ENCODE measurements at places on chromosomes 3 and 15.

DNA sequence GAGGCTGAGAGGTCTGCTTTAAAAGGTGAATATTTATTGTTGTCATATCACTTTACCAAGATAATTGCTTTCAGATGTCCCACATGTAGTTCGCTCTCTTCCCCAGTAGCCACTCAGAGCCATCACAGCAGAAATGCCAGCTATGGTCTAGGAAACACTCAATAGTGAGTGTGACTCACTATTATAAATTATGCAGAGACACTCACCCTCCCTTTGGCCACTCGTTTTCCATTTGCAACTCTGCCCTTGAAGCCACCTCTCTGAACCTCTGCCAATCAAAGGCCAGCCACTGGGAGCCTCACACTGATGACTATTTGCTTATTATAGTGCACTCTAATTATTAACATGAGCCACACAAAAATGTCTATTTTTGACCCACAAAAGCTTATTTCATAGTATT lies 328.1 kb upstream of the ATP10A start:
- DNase-seq, result no peak

GRCh38 chr3:41188306-41188705 lies 11.0 kb upstream of the CTNNB1 start:
- DNase-seq, result no peak

GRCh38 chr3:142053244-142053643 lies 96.1 kb downstream of the TFDP2 start:
- no peak for DNase-seq

- DNase-seq, result no peak
Observed at GRCh38 chr15:58518626-58519025, 86.8 kb downstream of the LIPC start.

- no peak for DNase-seq
Observed at GRCh38 chr15:92807971-92808571, 92.1 kb upstream of the CHD2 start.

DNA sequence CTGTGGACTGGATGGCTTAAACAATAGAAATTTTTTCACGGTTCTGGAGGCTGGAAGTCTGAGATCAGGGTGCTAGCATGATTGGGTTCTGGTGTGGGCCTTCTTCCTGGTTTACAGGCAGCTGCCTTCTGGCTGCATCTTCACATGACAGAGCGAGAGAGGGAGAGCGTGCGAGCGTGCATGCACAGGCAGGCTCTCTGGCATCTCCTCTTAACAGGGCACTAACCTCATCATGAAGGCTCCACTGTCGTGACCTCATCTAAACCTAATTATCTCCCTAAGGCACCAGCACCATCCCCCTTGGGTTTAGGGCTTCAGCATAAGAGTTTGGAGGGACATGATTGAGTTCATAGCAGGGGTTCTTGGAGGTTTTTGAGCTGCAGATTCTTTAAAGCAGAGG lies 292.0 kb upstream of the C2CD4B start:
- DNase-seq, result no peak

- DNase-seq, result no peak
Observed at GRCh38 chr3:10725846-10726245, 90.2 kb upstream of the SLC6A11 start.

GRCh38 chr3:32278714-32279113 lies 40.2 kb downstream of the CMTM8 start:
- DNase-seq, result no peak

DNA sequence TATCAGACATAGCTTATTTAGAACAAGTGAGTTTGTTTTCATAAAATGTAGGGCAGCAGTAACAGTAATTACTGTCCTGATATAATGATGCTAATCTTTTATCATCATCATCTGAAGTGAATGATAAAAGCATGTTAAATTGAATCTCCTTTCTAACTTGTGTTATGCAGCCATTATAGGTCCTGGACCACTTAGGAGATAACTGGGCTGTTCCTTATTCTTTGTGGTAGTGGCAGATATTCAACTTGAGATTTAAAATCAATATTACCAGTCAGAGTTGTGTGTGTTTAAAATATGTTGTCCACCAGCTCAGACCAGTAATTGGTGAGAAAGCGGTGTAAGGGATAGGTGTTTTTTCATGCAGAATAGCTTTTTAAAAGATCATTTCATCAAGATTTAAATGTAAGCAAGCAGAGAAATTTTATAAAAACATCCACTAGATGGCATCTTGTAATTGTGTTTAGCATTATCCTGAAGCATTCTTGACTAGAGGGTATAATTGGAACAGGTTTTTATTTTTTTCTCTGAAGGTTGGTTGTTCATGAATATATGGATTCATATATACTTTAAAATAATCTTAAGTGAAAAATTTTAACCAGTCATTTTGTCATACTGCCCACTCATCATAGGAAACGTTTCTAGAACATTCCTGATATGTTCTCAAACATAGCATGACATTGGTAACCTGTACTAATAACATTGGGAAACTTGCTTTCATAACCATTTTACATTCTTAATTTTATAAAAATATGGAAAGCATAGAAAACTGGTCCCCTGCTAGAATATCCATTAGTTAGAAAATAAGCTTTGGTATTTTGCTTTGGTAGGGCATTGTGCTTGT lies 153.9 kb downstream of the BBX start:
- DNase-seq, result peak; percentile 8

DNA sequence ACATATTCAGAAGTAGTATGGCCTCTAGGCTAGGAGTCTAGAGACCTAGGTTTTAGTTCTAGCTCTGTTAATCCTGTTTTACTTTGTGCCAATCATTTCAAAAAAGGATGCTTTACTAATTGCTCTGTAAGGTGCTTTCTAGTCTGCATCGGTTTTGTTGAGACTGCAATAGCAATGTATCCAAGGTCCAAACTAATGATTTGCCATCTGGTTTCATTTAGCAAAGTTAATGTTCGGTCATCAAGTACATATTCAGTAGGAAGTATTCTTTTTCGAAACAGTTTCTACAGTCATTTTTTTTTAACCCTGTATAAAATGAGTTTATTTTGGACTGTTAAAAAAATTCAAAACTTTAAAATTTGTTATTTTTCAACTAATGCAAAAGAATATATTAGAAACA lies 2.0 kb upstream of the GALK2 start:
- DNase-seq, result no peak

DNA sequence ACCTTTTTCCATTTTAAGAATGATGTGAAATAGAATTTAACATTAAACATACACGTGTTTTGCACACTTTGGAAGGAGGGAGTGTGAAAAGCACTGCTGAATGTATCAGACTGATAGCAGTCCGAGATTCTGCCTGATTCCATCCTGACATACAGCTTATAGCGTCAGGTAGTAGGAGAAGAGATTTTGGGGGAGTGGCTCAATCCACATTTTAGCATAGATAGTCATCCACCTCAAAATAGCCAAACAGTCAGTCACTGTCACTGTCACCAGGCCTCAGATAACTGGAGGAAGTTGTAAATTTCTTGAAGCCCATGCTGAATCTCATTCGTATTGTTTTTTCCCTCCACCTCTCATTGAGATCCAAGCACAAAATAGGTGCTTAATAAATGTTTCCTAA lies 35.4 kb upstream of the ARHGEF26 start:
- DNase-seq, result no peak

DNA sequence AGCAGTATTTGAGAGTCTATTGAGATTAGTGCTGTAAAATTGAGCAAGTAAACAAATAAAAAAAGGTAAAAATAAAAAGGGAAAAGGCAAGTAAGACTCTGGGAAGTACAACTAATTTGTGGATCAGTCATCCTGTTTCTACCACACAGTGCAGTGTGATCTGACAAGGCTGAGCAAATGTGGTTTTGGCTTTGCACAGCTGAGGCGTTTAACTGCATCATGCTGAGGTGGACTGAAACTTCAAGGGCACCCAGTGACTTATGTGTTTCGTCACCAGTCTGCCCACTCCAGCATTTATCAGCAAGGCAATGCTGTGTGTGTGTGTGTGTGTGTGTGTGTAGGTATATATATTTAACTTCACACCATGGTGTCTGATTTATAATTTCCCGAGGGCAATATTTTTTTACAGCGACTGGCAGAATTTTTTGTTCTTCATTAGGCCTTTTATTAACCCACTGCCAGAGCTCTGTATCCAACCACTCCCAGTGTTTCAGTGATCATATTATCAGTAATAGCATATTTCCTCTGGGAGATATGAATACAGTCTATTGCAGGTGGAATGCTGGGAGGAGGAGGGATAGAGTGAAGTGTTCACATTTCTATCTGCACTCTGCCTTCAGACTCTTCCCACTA lies 131.5 kb upstream of the SATB1 start:
- DNase-seq, result no peak

DNA sequence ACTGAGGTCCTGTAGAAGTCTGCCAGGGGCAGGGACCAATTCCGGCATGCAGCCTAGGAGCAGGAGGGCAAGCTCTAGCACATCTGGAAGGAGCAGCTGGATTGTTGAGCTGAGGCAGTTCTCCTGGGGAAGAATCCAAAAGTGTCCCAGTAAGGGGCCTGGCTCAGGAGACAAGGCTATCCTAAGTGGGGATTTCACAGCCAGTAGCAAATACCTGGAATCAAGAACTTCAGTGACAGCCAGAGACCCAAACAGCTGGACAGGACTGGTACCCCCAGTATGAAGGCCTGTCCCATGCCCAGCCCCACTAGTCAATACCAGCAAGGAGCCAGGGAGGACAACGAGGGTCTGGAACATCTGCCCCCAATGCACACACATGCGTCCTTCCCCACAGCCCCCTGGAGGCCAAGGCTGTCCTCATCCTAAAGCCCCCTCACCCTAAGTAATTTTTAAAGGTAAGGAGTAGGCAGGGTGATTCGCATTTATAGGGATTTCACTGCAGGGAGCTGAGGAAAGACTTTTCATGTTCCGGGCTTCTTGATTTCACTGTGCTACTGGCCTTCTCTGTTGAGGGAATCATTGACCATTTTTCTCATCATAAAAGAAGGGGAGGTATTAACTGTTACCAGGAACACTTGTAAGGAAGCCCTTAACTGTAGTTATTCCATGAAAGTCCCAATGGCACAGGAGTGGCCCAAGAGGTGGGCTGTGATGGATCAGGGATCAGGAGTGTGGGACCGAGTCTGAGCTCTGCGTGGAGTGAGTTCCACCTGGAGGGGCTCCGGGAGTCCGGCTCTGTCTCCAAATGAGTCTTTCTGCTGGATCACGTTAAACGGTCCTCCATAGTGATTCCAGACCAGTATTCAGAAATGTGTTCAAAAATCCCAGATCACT lies 2.6 kb upstream of the CHSY1 start:
- DNase-seq, result no peak

GRCh38 chr3:190086191-190086590 lies 34.5 kb downstream of the P3H2 start:
- no peak for DNase-seq

DNA sequence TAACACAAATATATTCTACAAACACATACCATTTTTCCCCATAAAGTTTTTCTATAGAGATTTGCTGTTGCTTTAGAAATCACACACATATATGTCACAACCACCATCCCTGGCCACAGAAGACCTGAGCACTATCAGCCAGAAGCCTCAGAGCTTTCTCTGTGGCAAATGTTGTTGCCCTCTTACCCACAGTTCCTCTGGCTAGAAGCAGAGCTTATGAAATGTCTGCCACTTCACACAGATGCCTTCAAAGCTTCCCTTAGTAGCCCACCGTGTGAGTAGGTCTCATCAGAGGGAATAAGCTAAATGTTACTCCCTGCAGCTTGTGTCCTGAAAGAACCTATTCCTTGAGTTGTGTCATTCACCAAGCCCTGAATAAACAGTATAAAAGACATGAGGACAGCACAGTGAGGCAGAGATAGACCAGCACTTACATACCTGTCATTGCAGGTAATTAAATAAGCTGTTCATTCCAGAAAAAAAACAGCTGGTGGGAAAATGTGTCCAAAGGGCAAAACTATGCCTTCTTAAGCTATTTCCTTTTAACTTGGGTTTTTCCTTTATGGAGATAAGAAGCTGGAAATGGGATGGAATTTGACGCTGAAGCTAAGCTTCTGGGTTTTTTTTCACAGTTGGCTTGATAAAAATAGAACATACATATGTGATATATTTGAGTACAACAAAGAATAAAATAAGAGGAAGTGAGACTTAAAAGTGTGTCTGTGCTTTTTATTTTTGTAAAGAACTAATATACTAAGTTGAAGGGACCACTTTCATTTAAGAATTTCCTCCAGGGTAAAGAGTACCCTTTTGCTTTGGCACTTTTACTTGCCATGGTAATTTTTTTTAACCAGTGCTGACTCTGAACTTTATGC lies 391.4 kb downstream of the KCNH8 start:
- no peak for DNase-seq

DNA sequence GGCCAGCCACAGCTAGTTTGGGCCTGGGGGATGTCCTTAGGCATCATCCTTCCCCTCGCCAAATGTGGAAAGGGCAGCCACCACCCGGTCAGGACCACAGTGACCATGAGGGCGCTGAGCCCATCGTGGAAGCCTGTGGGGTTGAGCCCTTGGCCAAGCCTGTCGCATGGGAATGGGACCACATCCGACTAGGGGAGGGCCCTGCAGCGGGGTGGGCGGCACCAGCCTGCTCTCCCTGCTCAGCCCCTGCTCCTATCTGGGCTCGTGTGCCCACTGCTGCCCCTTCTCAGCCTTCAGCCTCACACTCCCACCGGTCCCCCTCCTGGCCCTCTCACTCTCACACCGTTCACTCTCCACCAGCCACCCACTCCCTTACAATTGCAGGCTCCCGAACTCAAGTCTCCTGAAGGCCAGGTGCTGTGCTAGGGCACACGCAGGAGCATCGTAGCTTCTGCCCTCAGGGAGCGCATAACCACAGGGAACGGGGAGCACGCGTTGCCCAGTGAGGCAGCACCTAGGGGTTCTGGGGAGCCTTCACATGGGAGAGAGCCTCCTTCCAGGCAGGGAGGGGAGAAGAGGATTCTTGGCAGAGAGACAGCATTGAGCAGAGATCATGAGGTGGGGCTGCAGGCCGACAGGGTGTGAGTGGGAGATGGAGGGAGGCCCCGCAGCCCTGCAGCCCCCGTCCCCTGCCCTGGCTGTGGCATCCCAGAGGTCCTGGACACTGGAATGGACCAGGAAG lies 26.1 kb downstream of the LOXL1 start:
- no peak for DNase-seq

- no peak for DNase-seq
Observed at GRCh38 chr3:180274536-180274935, 237.8 kb upstream of the PEX5L start.

DNA sequence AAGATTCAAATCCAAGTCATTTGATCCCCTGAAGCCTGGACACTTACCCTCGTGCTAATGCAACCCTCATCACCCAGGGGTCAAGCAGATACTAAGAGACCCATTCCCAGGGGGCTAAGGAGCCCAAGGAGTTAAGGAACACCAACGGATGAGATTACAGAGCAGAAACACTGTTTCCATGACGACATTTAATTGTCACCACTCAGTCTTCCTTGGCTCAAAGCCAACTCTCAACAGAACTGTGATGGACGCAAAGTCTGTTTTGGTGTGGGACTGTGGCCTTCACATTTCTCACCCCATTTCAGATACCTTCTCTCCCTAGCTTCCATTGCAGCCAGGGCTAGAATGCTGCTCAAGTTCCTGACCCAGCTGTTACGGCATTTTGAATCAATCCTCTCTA lies 383.5 kb upstream of the WNT5A start:
- DNase-seq, result no peak
